ENCODE measurements at places on chromosomes 6 and 20. TPM values are rescaled to one million over a fixed set of nuclear protein-coding genes. Genes with fewer than 3 reads are reported as not detected.

Gene ARFGAP1
- total RNA-seq: 51.4 TPM

Gene TGM3
- not detected for total RNA-seq

Gene PRICKLE4
- not detected for total RNA-seq

Gene TMEM63B
- 27.4 TPM for total RNA-seq

Gene TREM2
- total RNA-seq: not detected

Gene HMGA1
- total RNA-seq: 145 TPM

Gene SDCBP2
- total RNA-seq: 0.87 TPM

Gene TBX18
- not detected for total RNA-seq

Gene PRL
- not detected for total RNA-seq

Gene GCNT2
- 25.1 TPM for total RNA-seq

Gene IMPG1
- total RNA-seq: not detected

Gene ASF1A
- 85.2 TPM for total RNA-seq

Gene SSTR4
- not detected for total RNA-seq

Gene IP6K3
- 0.44 TPM for total RNA-seq

Gene PAK1IP1
- total RNA-seq: 66.2 TPM

Gene SPEF1
- 0.32 TPM for total RNA-seq

Gene WFDC5
- not detected for total RNA-seq

Gene RAB23
- 24.2 TPM for total RNA-seq

Gene ETV7
- total RNA-seq: not detected

Gene HLA-F
- 3.5 TPM for total RNA-seq

Gene LGSN
- total RNA-seq: 0.53 TPM

Gene KCNS1
- total RNA-seq: not detected

Gene RIMS4
- 0.07 TPM for total RNA-seq

Gene RIPOR3
- total RNA-seq: not detected

Gene HDGFL1
- total RNA-seq: not detected

Gene OR2H2
- not detected for total RNA-seq

Gene IRF4
- total RNA-seq: 0.07 TPM

Gene KHDC1L
- total RNA-seq: not detected

Gene TPBG
- 0.39 TPM for total RNA-seq

Gene NUDT3
- total RNA-seq: 20.2 TPM

Gene MPIG6B
- total RNA-seq: not detected

Gene ZDHHC14
- 2.4 TPM for total RNA-seq

Gene ZNF311
- not detected for total RNA-seq

Gene GPX6
- total RNA-seq: not detected

Gene LIME1
- 51.5 TPM for total RNA-seq

Gene DPM1
- 161 TPM for total RNA-seq

Data from HepG2 (cell line).